Activated T-helper 1 cell treated with anti-CD3 and anti-CD28 coated beads, Interleukin-2, amount 50 U/mL, for 16 hours (primary cell): ENCODE measurements at places on chromosomes 3 and 15.

- DNase-seq, result no peak
Observed at GRCh38 chr15:92668620-92669019, 13.0 kb upstream of the FAM174B start.

GRCh38 chr3:73216310-73216709 is 154.9 kb downstream of the EBLN2 start:
- no peak for DNase-seq

- no peak for DNase-seq
Observed at GRCh38 chr3:158911586-158911985, 109.7 kb downstream of the MFSD1 start.

GRCh38 chr3:151775314-151776258 is 38.3 kb upstream of the AADAC start:
- no peak for DNase-seq

DNA sequence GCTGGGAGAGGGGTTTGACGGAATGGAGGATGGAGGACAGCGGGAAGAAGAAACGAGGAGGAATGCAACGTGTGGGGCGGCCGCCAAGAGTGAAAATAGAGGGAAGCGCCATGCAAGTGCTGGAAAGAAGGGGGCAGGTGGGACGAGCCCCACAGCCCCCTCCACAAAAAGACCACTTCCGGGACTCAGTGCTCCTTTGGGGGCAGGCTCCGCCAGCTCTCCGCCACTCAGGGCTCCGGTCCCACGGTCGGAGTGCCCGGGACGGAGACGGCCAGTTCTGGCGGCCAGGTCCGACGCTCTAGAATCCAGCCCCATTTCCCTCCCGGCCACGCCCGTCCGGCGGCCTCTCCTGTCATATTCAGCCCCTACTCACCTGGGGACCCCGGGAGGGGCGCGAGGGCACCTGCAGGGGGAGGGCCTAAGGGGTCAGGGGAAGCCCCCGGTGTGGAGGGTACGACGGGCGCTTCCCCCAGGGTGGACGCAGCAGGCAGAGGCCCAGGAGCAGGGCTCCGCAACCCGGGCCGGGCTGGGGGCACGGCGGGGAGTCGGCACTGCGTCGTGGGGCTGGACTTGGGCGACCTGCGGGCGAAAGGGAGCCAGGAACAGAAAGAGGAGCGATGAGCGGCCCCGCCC is 25.5 kb upstream of the CSPG4 start:
- DNase-seq, result no peak

- DNase-seq, result no peak
Observed at GRCh38 chr3:73084170-73084569, 22.7 kb downstream of the EBLN2 start.
